ENCODE measurements at places on chromosomes 2 and 18. TPM values are rescaled to one million over a fixed set of nuclear protein-coding genes. Genes with fewer than 3 reads are reported as not detected.

GRCh38 chr18:23135550-23136325, 453 bp downstream of the CABLES1 start:
- DNase-seq = no peak

LDLRAD4 gene
- total RNA-seq = 0.87 TPM

DNA sequence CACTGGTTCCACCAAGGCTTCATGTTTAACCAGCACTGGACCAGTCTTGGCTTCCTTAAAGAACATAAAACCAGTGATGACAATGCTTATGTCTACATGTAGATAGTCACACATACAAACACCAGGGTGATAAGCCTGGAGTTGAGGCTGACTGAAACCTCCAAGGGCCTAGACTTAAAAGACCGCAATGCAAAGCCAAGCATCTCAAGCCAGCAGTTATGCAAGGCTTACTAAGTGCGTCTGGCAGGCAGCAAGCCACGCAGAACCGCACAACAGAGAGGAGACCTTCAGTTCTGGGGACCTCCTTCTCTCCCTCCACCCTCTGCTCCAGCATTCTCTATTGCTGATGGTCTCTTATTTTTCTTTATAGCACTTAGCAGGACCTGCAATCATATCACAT, 63.2 kb upstream of the ACAA2 start:
- DNase-seq = no peak

DNA sequence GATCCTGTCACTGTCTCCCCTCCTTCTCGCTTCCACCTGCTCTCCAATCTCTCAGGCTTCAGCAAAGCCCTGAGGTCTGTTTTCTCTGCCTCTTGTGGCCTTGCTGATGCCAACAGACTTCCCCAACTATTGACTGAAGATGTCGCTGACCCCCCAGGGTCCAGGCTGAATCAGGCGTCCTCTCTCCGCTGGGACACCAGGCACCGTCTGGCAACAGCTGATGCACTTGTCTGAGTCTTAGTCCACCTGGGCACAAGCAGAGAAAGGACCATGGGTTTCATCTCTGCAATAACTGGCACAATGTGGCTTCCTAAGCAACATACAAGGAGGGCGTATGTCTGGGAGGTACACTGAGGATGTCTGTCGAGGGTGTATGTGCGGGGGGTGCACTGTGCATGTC, 248.7 kb upstream of the MYT1L start:
- DNase-seq = no peak

DNA sequence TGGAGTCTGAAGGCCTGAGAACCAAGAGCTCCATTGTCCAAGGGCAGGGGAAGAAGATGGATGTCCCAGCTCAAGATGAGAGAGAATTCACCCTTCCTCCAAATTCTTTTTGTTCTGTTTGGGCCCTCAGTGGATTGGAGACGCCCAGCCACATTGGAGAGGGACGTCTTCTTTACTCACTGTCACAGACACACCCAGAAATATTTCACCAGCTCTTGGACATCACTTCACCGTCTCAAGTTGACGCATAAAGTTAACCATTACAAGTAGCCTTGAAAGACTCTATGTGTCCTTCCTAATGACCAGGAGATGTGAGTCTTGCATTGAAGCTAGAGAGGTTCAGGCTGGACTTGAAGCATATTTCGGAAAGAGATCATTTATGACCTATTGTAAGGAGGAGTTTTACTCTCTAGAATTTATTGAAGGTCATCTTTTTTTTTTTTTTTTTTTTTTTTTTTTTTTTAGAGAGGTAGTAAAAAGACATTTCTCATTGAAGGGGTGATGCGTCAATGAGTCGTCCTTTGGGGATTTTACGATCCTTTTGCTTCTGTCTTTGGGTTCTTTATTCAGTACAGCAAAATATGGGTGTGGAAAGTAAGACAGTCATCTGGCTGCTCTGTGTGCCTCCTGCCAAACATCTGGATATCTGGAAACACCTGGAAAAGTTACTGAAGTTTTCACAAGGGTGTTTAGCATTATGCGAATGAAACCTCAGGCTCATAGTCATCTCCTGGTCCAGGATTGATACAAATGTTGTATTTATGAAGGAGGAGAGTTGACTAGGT, 118.1 kb downstream of the PRPF40A start:
- DNase-seq = no peak

DNA sequence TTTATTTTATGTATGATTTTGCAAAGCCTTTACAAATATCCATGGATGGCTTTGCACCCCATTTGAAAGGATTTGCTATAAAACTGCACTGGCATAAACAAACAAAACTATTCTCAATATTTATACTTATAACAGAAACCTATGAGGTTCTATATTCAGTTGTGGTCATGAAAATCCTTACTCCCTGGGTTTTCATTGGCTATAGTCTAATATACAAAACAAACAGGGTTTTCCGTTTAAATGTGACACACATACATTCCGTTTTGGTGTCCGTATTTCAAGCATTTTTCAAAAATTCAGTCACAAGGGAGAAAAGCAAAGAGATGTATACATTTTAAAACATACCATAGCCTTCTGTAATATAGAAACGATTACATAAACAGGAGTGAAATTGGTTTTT, 100.0 kb downstream of the TCF4 start:
- DNase-seq = no peak

MBD1 gene
- total RNA-seq = 32.6 TPM

SLC11A1 gene
- 0.05 TPM for total RNA-seq

- DNase-seq = no peak
Measured at GRCh38 chr2:108128249-108128648, 111.5 kb upstream of the SULT1C3 start.

DNA sequence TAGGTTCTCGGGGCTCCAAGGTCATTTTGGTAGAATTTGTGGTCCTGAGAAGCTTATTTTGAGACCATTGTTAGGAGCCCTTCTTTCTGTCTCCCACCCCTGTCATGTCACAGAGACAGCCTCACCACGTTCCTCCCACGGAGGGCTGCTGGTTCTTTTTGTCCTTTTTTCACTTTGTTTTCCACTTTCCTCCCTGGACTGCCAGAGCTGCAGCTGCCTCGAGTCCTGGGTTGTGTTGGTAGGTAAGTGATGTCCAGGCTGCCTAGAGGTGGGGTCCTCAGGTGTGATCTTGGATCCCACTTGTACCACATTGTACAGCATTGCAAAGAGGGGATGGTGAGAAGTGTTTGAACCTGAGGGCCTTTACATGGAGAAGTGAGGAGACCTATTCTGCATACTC, 130.2 kb upstream of the EML6 start:
- no peak for DNase-seq

RFX8 gene
- not detected for total RNA-seq

FAM124B gene
- total RNA-seq = 0.35 TPM

- DNase-seq = no peak
Measured at GRCh38 chr18:10270151-10270571, 184.3 kb upstream of the APCDD1 start.

- no peak for DNase-seq
Measured at GRCh38 chr2:118851650-118852049, 4.2 kb upstream of the EN1 start.

GRCh38 chr2:196597531-196597930, 42.0 kb upstream of the CCDC150 start:
- DNase-seq = no peak

- DNase-seq = no peak
Measured at GRCh38 chr18:50722311-50722710, 97.5 kb downstream of the MRO start.

GRCh38 chr18:29171892-29172755, 995.2 kb upstream of the CDH2 start:
- DNase-seq = no peak

GRCh38 chr2:169797601-169798000, 1.1 kb upstream of the SSB start:
- DNase-seq = no peak

GRCh38 chr2:232321817-232322559, 56.6 kb upstream of the ALPP start:
- DNase-seq = no peak

TPO gene
- not detected for total RNA-seq

GRCh38 chr2:129492548-129492947, 486.9 kb upstream of the RAB6C start:
- no peak for DNase-seq

DNA sequence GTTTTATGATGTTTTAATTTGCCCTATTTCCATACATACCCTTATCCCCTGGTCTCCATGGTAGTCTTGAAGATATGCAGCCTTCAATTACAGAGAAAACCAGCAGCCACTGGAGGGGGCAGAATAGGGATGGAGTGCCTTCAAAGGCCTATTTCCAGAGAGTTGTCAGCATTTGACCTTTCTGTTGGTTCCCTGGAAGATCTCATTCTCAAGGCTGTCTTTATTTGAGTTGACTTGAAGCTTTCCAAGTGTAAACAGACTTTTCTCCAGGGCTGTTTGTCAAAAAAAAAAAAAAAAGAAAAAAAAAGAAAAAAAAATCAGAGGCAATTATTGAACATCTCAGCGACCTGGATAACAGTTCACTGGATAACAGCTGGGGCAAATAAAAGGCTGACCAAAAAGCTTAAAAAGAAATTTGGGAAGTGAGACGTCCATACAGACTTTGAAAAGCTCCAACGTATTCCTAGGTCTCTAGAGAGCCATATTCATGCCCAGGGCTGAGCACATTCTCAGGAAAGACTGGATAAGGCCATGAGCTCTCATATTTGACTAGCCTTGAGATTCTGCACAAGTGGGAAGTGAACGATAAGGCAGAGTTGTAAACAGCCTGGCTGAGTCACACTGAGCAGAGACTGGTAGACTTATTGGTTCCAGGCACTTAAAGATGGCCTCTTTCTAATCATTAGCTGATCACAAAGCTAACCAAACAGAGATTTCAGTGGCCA, 126.6 kb downstream of the VAPA start:
- peak; percentile 18 for DNase-seq

DNA sequence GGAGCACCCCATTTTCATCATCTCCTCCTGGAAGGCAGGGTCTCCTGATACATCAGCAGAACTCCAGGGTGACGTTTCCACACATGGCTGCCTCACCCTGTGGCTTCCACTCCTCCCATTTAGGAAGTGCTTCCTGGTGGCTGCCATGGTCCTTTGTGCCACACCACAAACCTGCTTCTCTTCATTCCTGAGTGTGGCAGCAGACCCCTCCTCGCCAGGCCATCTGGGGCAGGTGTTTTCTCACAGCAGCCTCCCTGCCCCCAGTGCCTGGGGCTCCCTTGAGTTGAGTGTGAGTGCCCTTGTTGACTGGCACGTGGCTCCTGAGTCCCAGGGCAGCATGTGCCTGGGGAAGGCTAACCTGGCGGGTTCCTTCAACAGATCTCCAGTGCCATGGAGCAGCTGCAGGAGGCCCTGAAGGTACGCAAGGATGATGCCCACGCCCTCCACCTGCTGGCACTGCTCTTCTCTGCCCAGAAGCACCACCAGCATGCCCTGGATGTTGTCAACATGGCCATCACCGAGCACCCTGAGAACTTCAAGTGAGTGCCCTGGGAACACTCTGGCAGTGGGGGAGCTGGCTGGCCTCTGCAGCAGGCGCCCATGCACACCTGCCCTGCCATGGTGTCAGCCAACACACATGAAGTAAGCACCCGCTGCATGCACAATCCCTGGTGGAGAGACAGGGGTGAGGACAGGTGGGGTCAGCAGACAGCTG, 113.4 kb upstream of the MCFD2 start:
- DNase-seq = no peak
